ENCODE measurements at places on chromosomes 13 and 19. TPM values are rescaled to one million over a fixed set of nuclear protein-coding genes. Genes with fewer than 3 reads are reported as not detected.

Gene HNRNPM
- polyA plus RNA-seq: 104 TPM

Gene MYCBP2
- 38.8 TPM for polyA plus RNA-seq

- H3K4me3 ChIP-seq: no peak overlapping the region
- peaks cover 28% of the 10 kb centered on the region for H3K36me3 ChIP-seq
- peaks cover 12% of the 10 kb centered on the region for H3K4me1 ChIP-seq
- no peak for DNase-seq
- H3K27ac ChIP-seq: no peak overlapping the region
Measured at GRCh38 chr19:48615231-48616040, 560 bp upstream of the FAM83E start.

- peaks cover 5% of the 10 kb centered on the region for H3K36me3 ChIP-seq
- DNase-seq: peak; percentile 36
- H3K27ac ChIP-seq: peak overlapping the region; percentile 8
- H3K27me3 ChIP-seq: no peaks in the 10 kb centered on the region
Measured at GRCh38 chr19:5968431-5969373, 9.2 kb downstream of the RANBP3 start.

Measured in fibroblast of lung (primary cell).